CD14-positive monocyte (primary cell): ENCODE measurements at places on chromosomes 4 and X.

DNA sequence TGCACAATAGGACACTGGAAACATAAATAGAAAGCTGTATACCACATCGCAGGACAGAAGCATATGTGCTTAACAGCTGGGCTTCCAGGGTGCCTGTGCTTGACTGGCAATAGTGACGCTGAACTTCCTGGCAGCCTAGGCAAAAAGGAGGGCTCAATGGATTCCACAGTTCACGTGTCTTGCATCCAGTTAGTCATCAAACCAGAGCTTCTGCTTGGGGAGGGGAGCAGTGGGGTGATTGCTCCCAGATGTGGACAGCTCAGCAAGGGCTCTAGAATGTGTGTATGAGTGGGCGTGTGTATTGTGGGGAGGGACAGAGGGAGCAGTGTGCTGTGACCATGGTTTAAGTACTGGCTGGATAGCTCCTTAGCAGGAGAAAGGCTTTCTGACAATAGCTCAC, 2.3 kb downstream of the PRRG3 start:
- no peak for DNase-seq

DNA sequence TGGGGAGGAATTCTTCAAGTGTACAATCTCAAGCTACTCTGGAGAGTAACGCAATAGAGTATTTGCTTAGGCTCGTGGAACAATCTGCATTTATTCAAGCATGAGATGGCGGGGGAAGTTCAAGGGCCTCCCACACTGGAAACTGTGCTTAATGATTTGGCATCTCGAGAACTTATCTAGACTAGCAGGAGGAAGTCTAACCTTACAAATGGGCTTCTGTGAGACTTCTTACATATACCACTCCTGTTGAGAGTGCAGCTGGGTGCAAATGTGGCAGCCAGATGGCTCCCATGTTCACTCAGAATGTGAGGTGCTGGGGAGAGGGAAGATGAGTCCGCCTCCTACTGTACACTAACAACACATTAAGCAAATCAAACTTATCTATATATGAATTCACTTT, 29.3 kb upstream of the PTPN13 start:
- DNase-seq, result no peak

- DNase-seq, result peak; percentile 26
Observed at GRCh38 chrX:147912093-147912801, 528 bp downstream of the FMR1 start.

- no peak for DNase-seq
Observed at GRCh38 chr4:19707876-19708275, 543.8 kb upstream of the SLIT2 start.

- DNase-seq, result no peak
Observed at GRCh38 chr4:47664051-47664826, 173.6 kb downstream of the CORIN start.

- no peak for DNase-seq
Observed at GRCh38 chr4:38177035-38177546, 216.9 kb downstream of the PTTG2 start.

GRCh38 chrX:121256647-121257046, 209.2 kb downstream of the GLUD2 start:
- no peak for DNase-seq

- no peak for DNase-seq
Observed at GRCh38 chrX:134840370-134840769, 150.4 kb upstream of the SMIM10 start.
